Naive thymus-derived CD8-positive, alpha-beta T cell (primary cell): ENCODE measurements at places on chromosomes 5 and 9. TPM values are rescaled to one million over a fixed set of nuclear protein-coding genes. Genes with fewer than 3 reads are reported as not detected.
A peak's percentile ranks its signal among the peaks of the same experiment; 100 is the strongest.

DNA sequence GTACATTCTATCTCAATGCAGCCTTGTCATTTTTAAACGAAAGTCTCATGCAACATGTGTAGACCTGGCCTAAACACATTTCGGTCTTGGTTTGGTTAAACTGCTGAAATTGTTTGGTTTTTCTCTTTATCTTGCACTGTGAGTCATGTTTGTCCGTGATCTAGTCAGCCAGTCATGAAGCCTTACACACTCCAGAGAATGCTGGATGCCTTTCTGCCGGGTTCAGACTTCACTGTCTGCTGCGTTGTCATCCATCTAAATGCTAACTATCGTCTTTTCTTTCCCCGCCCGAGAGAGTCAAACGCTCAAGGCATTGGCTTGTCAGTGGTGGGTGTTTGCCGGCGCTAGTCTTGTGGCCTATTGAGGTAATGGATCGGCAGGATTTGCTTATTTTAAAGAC is 1194.6 kb upstream of the WWC1 start:
- H3K27me3 ChIP-seq = no peaks in the 10 kb centered on the region
- no peak for DNase-seq
- no peaks in the 10 kb centered on the region for H3K36me3 ChIP-seq
- H3K4me3 ChIP-seq = no peak overlapping the region
- no peak overlapping the region for H3K27ac ChIP-seq

DNA sequence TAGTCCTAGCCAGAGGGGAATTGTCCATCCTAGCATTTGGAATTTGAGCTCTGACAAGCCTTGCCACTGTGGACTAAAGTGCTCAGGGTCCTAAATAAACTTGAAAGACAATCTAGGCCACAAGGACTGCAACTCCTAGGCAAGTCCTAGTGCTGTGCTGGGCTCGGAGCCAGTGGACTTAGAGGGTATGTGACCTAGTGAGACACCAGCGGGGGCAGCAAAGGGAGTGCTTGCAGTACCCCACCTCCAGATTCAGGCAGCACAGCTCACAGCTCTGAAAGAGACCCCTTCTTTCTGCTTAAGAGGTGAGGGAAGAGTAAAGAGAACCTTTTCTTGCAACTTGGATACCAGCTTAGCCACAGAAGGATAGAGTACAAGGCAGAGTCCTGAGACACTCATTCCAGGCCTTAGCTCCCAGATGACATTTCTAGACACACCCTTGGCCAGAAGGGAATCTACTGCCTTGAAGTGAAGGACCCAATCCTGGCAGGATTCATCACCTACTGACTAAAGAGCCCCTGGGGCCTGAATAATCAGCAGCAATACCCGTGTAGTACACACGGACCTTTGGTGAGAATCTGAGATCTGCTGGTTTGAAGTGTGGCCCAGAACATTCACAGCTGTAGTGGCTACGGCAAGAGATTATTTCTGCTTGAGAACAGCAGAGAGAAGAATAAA is 164.6 kb downstream of the CCDC171 start:
- no peaks in the 10 kb centered on the region for H3K27me3 ChIP-seq
- no peak for DNase-seq
- no peaks in the 10 kb centered on the region for H3K4me1 ChIP-seq
- H3K27ac ChIP-seq = no peak overlapping the region
- H3K4me3 ChIP-seq = no peak overlapping the region

DNA sequence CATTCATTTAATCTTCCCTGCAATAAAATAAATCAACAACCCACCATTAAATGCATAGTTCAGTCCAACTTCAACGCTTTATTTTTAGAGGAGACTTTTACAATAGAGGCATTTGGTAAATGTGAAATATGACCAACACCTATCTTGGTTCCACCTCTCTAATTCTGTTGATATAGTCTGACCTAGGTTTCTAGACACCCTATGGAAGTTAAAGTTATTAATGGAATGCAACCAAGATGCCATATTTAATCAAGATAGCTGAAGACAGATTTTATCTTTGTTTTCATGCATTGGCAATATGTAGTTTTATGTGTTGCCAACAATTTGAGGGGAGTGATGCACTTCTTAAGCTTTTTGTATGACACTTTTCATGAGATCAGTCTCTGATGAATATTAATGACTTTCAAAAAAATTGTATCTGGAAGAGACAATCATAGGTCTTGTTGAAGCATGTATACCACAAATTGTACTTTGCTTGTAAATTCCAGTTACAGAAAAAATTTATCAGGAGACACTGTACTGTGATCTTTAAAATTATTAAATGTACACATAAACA is 101.7 kb upstream of the IFNK start:
- H3K27me3 ChIP-seq = no peaks in the 10 kb centered on the region
- no peak overlapping the region for H3K4me3 ChIP-seq
- no peak overlapping the region for H3K27ac ChIP-seq

GRCh38 chr5:132485641-132486317 is 4.8 kb downstream of the IRF1 start:
- H3K4me1 ChIP-seq = peaks cover 62% of the 10 kb centered on the region
- H3K36me3 ChIP-seq = peaks cover 90% of the 10 kb centered on the region
- peak overlapping the region; percentile 94 for H3K4me3 ChIP-seq

GRCh38 chr5:148849461-148849860 is 23.1 kb downstream of the ADRB2 start:
- peak overlapping the region; percentile 57 for H3K4me3 ChIP-seq
- H3K27ac ChIP-seq = peak overlapping the region; percentile 80
- DNase-seq = no peak

- no peak for DNase-seq
- H3K4me1 ChIP-seq = peaks cover 22% of the 10 kb centered on the region
- H3K27ac ChIP-seq = no peak overlapping the region
- no peak overlapping the region for H3K4me3 ChIP-seq
- peaks cover 28% of the 10 kb centered on the region for H3K36me3 ChIP-seq
Measured at GRCh38 chr9:75997206-75997605, 106.7 kb downstream of the PCSK5 start.

DNA sequence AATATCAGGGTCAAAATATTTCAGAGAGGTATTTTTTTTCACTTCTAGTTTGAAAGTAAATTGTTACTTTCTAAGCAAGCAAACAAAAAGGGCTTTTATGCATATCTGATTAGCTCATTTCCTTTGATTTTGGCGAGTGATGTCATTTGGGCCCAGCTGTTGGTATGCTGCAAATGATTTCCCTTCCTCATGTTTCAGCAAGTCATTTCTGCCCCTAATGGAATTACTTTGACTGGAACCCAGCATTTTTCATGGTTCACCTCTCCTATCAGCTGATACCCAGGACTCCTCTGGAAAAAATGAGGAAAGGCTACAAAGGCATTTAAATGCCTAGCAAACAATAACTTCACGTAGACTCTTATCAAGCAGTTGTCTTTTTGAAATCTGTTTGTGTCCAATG is 500.6 kb downstream of the EBF1 start:
- no peak for DNase-seq
- no peaks in the 10 kb centered on the region for H3K36me3 ChIP-seq
- no peak overlapping the region for H3K27ac ChIP-seq
- H3K4me3 ChIP-seq = no peak overlapping the region
- H3K4me1 ChIP-seq = no peaks in the 10 kb centered on the region
- no peaks in the 10 kb centered on the region for H3K27me3 ChIP-seq

DNA sequence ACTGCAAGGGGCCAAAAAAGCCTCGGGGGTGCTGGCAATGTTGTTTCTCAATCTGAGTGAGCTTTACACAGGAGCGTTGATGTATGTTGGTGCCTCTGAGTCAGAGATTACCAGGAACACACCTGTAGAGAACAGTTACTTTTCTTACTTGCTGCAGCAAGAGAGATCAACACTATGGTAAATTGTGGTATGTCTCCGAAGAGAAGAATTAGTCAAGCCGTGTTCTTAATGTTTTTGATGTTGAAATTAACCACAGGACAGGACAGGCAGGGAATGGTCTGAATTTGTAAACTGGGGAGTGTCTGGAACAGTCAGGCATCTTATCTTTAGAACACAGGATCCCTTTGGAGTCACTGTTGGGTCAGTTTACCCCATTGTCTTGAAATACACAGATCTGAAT is 285.7 kb downstream of the DNAH5 start:
- H3K36me3 ChIP-seq = no peaks in the 10 kb centered on the region
- no peak overlapping the region for H3K4me3 ChIP-seq
- no peak overlapping the region for H3K27ac ChIP-seq
- H3K27me3 ChIP-seq = no peaks in the 10 kb centered on the region
- no peaks in the 10 kb centered on the region for H3K4me1 ChIP-seq

DNA sequence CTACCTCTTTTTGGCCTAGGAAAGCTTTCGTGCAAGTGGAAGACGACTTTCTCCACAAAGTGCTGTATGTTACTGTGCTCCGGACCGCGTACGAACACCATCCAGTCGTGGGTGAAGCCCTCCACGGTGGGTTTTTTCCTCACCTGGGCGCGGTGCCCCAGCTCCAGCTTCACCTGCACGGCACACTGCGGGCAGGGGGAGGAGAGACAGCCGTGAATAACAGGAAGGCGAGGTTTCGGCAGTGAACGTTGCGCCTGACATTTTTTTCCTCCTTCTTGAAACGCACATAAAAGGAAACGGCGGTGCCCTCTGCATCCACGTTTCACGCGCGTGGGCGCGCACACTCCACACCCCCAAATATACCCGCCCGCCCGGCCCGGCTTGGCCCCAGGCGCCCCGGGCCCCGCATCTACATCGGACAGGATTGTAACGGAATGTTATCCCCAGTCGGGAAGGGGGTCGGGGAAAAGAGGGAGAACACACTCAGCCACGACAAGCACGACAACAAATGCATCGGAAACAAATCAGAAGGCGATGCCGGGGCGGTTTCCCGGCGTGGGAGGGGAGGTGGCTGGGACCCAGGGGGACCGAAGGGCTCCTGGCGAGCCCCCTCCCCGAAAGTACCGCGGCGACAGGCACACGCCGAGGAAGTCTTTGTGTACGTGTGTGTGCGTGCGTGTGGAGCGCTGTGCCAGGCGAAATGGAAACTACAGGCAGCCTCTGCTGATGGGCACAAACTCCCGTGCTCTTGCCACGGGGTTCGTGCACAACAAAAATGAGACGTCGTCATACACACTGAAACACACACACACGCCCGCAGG is 1.4 kb downstream of the MLLT3 start:
- peak overlapping the region; percentile 94 for H3K4me3 ChIP-seq
- H3K27me3 ChIP-seq = no peaks in the 10 kb centered on the region
- DNase-seq = peak; percentile 57
- H3K36me3 ChIP-seq = no peaks in the 10 kb centered on the region
- H3K27ac ChIP-seq = peak overlapping the region; percentile 98

- H3K27ac ChIP-seq = no peak overlapping the region
- no peak overlapping the region for H3K4me3 ChIP-seq
- DNase-seq = no peak
- H3K27me3 ChIP-seq = peaks cover 6% of the 10 kb centered on the region
- no peaks in the 10 kb centered on the region for H3K4me1 ChIP-seq
Measured at GRCh38 chr9:135770203-135770535, 68.2 kb downstream of the KCNT1 start.

- H3K4me1 ChIP-seq = peaks cover 96% of the 10 kb centered on the region
- peak overlapping the region; percentile 81 for H3K4me3 ChIP-seq
- H3K36me3 ChIP-seq = peaks cover 52% of the 10 kb centered on the region
- no peak for DNase-seq
- peak overlapping the region; percentile 94 for H3K27ac ChIP-seq
Measured at GRCh38 chr9:89473762-89474469, 24.0 kb downstream of the SEMA4D start.

DNA sequence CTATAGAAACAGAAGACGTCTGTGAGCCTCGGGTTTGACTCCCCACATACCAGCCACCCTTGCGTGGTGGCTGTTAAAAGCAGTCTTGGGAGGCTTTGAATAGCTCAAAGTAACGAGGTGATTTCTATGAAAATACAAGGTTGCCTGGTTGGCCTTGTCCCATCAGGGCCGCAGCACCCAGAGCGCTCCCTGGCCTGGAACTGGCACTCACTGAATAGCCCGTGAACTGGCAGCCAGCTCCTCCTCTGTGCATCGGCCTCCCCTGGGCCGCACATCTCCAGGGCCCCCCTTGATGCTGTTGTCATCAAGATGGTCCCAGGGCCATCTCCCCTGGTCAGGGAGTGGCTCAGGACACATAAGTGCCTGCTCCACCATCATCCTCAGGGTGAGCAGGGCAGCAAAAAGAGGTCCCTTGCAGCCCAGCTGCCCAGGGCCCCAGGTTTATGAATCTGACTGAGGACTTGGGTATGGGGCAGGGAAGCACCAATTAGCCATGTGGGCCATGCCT is 144.6 kb upstream of the PPP1R26 start:
- H3K4me1 ChIP-seq = no peaks in the 10 kb centered on the region
- H3K4me3 ChIP-seq = no peak overlapping the region
- peak; percentile 47 for DNase-seq
- H3K27me3 ChIP-seq = peaks cover 8% of the 10 kb centered on the region

DNA sequence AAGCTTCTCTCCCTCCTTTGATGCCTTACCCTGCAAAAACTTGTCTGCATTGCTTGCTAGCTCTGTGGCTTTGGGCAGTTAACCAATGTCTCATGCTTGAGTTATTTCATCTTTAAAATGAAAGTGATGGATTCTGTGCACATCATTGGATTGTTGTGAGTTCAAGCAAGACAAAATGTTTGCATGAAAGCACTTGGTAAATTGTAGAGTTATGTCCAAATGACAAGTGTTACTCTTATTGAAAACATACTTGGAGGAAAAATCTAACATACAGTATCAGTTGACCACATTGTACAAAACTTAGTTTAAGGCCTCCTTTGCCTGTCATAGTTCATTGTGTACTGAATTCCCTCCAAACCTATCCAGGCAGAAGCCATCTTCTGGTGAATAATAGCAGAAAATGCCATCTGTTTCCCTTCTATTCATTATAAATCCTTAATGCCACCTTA is 30.0 kb downstream of the TGFBR1 start:
- H3K27ac ChIP-seq = peak overlapping the region; percentile 97
- peaks cover 84% of the 10 kb centered on the region for H3K4me1 ChIP-seq
- no peaks in the 10 kb centered on the region for H3K27me3 ChIP-seq
- no peak for DNase-seq

- no peak overlapping the region for H3K27ac ChIP-seq
- H3K4me1 ChIP-seq = peaks cover 20% of the 10 kb centered on the region
- no peaks in the 10 kb centered on the region for H3K36me3 ChIP-seq
- no peak overlapping the region for H3K4me3 ChIP-seq
Measured at GRCh38 chr9:121637713-121638220, 13.7 kb upstream of the DAB2IP start.

DNA sequence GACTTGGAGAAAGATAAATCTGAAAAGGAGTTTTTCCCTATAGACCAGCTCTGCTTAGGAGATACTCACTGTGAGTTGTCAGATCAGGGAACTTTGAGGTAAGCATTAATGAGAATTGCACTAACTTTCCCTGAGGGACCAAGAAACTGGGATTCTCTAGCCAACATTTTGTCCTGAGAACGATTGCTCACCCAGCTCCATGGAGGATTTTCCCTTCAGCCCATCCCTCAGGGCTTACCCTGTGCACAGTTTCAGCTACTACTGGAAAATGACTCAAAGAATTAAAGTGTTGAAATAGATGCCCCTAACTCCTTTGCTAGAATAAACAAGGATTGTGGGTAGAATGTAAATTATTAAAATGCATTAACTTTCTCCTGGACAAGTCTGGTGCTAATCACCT is 237.2 kb upstream of the IL12B start:
- no peaks in the 10 kb centered on the region for H3K36me3 ChIP-seq
- H3K27ac ChIP-seq = no peak overlapping the region
- H3K4me1 ChIP-seq = no peaks in the 10 kb centered on the region
- no peaks in the 10 kb centered on the region for H3K27me3 ChIP-seq
- no peak for DNase-seq

GRCh38 chr5:31435730-31436129 is 96.2 kb downstream of the DROSHA start:
- no peak overlapping the region for H3K4me3 ChIP-seq
- DNase-seq = no peak
- no peaks in the 10 kb centered on the region for H3K4me1 ChIP-seq
- H3K27ac ChIP-seq = no peak overlapping the region
- no peaks in the 10 kb centered on the region for H3K27me3 ChIP-seq

Gene CCL28
- polyA plus RNA-seq = 11.4 TPM

Gene SYK
- 0.54 TPM for polyA plus RNA-seq

Gene KCNIP1
- not detected for polyA plus RNA-seq

Gene UBAC1
- 24.7 TPM for polyA plus RNA-seq

Gene QRFP
- not detected for polyA plus RNA-seq

Gene OR5C1
- not detected for polyA plus RNA-seq

Gene SLC36A2
- polyA plus RNA-seq = not detected

Gene PCDHAC1
- not detected for polyA plus RNA-seq

Gene DRD1
- not detected for polyA plus RNA-seq
